ENCODE measurements at places on chromosomes 2 and 18.

- DNase-seq: no peak
These were observed 87.7 kb downstream of the ZAP70 start for GRCh38 chr2:97801028-97801427.

DNA sequence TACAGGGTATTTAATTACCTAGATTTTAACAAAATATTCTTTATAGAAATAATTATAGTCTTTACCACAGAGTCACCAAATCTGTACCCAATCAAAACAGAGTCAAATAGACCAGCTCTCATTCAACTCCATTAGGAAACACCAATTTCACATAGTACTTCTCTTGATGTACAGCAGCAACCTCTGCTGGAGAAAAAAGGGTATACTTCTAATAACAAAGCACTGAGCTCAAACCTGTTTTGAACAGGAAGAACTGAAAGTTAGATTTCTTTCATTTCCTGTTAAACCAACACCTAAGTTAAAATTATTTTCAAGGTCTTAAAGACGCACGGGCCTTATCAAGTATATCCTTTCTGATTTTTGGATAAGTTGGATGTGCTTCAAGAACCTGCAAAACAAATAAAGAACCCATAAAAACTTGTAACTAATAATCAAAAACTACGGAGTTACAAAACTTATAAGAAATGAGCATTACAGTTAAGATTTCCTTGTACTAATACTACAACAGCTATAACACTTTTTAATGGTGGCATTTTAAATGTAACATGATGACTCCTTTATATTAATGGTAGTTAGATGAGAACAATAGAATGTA, 79.0 kb downstream of the TTC21B start:
- peak; percentile 93 for DNase-seq

DNA sequence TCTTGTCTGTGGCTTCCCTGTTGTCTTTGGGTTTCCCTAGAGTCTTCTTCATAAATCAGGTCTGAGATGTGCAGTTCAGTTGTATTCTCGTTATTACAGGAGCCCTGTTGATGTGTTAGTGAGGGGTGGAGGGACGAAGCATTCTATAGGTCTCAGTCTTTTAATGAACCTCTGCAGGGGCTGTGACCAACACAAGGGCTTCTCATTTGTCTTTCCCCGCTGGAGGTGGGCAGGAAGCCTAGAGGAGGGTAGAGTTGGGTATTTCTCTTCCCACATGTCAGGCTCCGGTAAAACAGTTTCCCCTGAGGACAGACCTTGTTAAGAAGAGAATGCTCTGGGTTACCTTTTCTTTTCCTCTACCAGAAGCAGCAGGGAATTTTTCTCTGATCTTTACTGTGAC, 31.2 kb downstream of the PROC start:
- DNase-seq: no peak

- DNase-seq: no peak
These were observed 216.6 kb downstream of the HDAC4 start for GRCh38 chr2:239184179-239184578.

DNA sequence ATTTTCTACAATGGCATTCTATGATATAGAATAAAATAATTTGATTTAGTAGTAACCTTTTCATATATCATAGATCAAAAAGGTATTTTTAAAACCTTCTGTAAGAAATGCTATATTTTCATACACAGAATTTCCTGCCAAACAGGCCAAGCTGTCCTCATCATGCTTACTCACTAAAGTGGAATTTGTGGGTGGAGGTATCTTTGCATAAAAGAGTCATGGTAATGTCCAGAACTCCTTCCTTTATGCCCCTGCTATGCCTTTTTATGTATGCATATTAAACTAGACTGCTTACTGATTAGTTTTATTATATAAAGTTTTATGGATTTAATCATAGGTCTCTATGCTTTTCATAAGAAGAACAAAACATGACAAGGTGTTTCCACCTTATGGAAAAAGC, 27.5 kb upstream of the MARCHF7 start:
- peak; percentile 87 for DNase-seq

DNA sequence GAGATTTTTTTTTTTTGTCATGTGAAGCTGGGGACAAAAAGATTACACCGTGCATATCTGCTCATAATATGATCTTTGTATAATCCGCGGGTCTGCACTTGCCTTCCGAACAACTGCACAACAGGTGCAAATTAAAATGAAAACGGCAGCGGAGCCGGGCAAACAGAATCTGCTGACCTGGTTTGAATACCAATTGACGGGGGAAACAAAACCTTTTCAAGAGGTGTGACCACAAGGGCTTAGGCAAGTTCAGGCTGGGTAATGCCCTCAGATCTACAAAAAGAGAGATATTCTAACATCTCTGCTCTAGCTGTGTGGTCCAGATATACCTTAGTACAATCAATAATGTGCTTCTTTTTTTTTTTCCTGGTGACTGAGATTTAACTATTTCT, 88.5 kb downstream of the ZEB2 start:
- no peak for DNase-seq

GRCh38 chr2:186980787-186981550, 132.0 kb upstream of the ZSWIM2 start:
- no peak for DNase-seq

DNA sequence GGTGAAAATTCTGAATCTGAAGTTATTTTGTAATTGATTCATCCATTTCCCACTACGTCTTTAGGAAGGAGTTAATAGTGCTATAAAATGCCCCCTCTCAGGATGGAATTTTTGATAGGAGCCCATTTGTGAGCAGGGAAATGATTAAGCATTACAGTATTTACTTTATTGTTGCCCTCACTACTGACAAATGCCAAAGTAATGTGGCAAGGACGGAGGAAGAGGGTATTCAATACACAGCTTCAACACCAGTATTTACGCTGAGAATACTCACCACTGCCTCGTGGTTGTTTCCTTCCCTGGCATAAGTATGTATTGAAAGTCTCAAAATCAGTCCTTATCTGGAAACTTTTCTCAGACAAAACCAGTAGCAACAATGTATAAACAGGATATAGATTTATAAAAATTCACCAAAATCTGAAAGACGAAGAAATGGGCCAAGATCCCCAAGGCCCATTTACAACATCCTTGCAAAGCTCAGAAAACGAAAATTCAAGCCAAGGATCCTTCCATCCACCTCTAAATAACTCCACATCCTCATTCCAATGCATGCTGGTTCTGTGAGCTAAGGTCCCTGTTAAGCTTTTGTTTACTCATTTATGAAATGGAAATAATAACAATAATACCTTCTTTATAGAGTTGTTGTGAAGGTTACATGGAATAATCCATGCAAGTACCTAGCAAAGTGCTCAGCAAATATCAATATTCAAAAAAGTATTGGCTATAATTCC, 29.3 kb downstream of the FEZ2 start:
- DNase-seq: peak; percentile 94

DNA sequence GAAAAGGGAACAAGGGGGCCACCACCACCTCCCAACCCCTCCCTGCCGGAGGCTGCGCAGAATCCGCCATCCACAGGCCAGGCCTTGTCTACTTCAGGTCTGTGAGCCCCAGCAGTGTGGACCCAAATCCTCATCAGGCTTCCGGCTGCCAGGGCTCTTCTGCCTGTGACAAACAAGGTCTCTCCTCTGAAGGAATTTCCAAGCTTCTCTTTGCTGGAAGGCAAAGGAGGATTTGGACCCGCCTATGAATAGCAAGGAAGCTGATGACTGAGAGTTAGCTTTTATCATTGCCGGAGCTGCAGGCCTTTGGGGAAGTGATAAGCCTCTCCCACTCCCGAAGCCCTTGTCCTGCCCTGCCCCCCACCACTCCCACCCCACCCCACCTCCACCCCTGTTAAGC, 93.7 kb upstream of the SH3BP4 start:
- no peak for DNase-seq

DNA sequence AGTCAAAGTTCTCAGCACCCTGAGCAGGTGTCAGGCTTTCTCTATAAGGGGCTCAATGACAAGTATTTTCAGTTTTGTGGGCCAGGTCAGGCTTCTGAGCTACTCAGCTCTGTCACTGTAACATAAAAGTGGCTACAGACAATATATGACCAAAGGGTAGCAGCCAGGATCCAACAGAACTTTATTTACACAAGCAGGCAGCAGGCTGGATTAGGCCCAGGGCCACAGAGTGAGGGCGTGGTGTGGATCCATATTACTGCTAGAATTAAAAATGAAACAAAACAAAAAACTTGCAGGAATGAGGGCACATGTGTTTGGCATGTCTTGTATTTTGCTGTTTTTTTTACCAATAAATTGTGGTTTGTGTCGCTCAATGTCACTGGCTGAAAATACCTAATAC, 143.7 kb downstream of the EIPR1 start:
- no peak for DNase-seq

DNA sequence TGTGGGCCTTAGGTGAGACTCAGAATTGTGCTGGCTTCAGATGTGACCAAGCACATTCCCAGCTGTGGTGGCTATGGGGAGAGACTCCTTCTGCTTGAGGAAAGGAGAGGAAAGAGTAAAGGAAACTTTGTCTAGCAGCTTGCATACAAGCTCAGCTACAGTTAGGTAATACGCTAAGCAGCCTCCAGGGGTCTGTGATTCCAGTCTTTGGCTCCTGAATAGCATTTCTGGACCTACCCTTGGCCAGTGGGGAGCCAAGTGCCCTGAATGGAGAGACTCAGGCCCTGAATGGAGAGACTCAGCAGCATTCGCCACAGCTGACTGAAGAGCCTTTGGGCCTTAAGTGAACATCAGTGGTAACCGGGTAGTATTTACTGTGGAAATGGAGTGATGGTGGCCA, 227.4 kb upstream of the CDH7 start:
- DNase-seq: no peak

- no peak for DNase-seq
These were observed 4.3 kb upstream of the SPAG16 start for GRCh38 chr2:213279971-213280370.

DNA sequence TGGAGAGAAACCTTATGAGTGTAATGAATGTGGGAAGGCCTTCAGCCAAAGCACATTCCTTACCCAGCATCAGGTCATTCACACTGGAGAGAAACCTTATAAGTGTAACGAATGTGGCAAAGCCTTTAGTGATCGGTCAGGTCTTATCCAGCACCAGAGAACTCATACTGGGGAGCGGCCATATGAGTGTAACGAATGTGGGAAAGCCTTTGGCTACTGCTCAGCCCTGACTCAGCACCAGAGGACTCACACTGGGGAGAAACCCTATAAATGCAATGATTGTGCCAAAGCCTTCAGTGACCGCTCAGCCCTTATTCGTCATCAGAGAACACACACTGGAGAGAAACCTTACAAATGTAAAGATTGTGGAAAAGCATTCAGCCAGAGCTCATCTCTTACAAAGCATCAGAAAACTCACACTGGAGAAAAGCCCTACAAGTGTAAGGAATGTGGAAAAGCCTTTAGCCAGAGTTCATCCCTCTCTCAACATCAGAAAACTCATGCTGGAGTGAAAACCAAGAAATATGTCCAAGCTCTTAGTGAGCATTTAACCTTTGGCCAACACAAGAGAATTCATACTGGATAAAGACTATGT, 7.8 kb downstream of the ZNF892 start:
- no peak for DNase-seq

- peak; percentile 44 for DNase-seq
These were observed 568 bp downstream of the TMEM131 start for GRCh38 chr2:97995026-97995733.

- DNase-seq: no peak
These were observed 15.4 kb upstream of the OTOS start for GRCh38 chr2:240155745-240156390.

- no peak for DNase-seq
These were observed 16.8 kb downstream of the DBI start for GRCh38 chr2:119383410-119384140.

DNA sequence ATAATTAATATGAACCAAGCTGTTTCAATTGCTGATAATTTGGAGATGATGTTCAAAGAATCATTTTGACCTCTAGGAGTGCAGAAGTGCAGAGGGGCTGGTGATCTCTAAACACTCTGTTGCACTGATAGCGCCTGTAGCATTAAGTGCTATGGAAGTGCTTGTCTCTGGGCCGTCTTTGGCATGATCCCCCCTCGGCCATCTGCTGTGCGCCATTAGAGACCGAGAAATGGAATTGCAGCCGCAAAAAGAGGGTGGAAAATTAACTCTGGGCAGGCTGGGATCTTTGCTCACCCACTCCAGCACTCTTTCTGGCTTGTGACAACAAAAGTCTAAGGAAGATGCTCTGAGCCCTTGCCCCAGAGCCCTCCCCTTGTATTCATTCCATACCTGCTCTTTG, 23.4 kb downstream of the AKAIN1 start:
- no peak for DNase-seq

GRCh38 chr2:5548991-5549715, 143.0 kb upstream of the SOX11 start:
- DNase-seq: no peak

GRCh38 chr2:233821196-233821595, 33.1 kb downstream of the HJURP start:
- DNase-seq: no peak

DNA sequence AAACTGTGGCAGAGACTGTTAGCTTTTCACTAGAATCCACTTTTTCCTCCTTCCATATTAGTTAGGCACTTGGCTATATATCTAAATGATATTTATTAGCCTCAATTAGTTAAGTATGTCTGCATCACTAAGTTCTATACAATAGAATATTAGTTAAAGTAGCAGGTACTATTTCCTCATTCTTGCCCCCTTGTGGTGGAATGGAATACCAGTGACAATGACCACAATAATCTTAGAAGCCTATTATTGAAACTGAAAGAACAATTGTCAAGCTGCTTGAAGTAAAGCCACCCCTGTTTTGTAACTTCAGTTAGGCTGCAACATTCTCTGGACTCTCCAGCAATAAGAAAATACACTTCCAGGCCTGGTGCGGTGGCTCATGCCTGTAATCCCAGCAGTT, 476.3 kb upstream of the VWC2L start:
- peak; percentile 62 for DNase-seq

DNA sequence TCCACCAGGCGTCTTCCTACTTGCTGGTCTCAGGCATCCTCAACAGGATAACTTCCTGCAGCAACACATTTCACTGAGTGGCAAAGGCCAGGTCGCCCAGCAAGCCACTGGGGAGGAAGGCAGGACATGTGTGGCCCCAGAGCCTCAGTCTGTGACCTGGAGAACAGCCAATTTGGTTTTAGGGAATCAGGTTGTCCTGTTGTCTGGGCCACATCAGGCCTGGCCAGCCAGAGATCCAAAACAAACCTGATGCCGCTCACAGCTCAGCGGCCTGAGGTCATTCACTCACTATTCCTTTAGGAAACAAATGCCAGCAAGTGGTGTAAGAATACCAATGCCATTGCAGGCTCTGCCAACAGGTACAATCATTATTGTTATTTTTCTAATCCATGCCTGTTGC, 210.7 kb downstream of the VAPA start:
- DNase-seq: no peak

GRCh38 chr2:43185146-43185545, 41.3 kb downstream of the ZFP36L2 start:
- no peak for DNase-seq

GRCh38 chr2:25309402-25309801, 32.3 kb downstream of the DNMT3A start:
- DNase-seq: peak; percentile 52

GRCh38 chr2:226308986-226309385, 490.6 kb downstream of the IRS1 start:
- no peak for DNase-seq

- no peak for DNase-seq
These were observed 1007.0 kb upstream of the CELF4 start for GRCh38 chr18:38572554-38573111.
